Stimulated activated naive CD4-positive, alpha-beta T cell (primary cell): ENCODE measurements at places on chromosomes 3 and 15.

GRCh38 chr3:12483872-12484197, 445 bp upstream of the TSEN2 start:
- DNase-seq = no peak

GRCh38 chr3:4426782-4427344, 40.2 kb downstream of the SUMF1 start:
- no peak for DNase-seq

DNA sequence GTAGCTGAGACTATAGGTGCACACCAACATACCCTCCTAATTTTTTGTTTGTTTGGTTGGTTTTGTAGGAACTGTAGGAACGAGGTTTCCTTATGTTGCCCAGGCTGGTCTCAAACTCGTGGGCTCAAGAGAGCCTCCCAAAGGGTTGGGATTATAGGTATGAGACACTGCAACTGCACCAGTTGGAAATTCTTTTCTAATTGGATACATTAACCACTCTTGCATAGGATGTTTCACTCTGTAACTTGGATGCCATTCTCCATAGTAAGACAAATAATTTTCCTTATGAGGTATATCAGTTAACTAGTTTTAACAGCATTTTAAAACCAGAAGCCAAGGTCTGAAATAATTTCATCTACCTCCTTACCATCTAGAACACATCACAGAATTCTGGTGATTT, 6.7 kb upstream of the ALCAM start:
- DNase-seq = no peak

GRCh38 chr15:63070681-63071129, 28.2 kb downstream of the TPM1 start:
- DNase-seq = no peak

DNA sequence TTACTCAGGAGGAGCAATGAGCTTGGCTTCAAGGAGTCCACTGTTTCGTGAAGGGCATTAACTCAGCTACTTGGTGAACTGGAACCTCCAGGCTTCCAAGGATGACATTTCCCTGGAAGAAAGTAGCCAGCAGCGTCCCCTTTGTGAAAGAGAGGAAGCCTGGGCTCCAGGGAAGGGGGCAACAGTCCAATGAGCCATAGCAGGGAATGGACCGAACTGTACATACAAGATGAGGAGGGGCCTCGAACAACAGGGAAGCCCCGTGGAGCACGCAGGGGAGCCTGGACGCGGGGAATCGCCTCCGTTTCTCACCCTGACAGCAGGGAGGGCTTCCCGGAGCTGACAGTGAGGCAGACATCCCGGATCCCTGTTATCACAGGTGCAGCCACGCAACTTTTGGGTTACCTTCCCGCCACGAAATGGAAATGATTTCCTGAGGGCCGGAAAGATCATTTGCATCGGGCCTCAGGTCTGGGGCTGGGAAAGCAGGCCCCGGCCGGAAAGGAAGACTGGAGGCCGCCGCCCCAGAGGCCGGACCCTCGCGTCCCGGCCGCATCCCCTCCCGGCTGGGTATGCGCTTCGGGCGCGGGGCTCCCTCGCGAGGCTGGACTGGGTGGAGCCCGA, 475 bp upstream of the SPINT1 start:
- DNase-seq = no peak

DNA sequence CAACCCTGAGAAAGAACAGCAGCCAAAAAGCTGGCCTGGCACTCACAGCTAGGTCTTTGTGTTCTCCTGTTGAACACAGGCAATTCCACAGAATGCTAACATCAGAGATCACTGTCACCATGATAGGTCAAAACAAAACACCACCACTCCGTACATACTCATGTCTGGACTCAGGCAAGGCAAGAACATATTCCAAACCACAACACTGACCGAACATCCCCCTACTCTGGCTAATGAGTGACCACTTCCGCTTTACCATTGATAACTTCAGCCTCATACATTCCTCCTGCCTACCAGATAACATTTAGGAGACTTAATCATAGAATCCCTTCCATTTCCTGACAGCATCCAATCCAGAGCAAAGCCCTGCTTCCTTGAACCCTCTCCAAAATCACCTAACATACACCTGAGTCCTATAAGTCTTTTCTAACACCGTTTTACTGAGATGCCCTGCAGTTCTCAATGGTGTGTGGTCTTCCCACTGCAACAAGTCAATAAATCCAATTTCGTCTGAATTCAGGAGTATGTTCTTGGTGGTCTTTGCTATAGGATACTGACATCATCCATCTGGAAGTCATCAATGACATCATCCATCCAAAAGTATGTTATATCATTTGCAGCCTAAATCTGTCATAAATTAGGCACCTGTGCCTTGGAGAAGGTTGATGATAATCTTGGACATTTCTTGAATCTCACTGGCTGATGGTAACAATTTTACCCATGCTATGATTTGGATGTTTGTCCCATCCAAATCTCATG, 23.7 kb downstream of the RIOX2 start:
- no peak for DNase-seq

GRCh38 chr3:65322910-65323309, 635.1 kb upstream of the ADAMTS9 start:
- no peak for DNase-seq

GRCh38 chr3:141388823-141389621, 20.7 kb downstream of the ZBTB38 start:
- DNase-seq = no peak

GRCh38 chr3:136817448-136817847, 1.5 kb upstream of the SLC35G2 start:
- DNase-seq = no peak
